NCI-H226 (cell line): ENCODE measurements at places on chromosomes 6 and 20.

GRCh38 chr20:16209951-16210361 lies 363.3 kb downstream of the KIF16B start:
- DNase-seq = no peak

DNA sequence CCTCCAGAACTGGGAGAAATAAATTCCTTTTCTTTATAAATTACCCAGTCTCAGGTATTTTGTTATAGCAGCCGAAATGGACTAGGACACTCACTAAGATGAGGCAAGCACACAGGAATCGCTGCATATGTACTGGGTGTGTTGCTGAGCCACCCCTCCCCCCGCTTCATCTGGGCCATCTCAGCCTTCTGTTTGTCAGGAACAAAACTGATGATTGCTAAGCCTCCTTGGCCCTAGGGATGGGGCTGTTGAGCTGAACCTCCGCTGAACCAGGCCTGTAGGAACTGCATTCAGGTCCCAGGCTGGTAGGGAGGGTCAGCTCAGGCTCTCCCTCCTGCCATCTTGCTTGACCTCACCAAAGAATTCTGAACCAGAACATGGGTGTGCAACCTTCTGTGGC lies 108.6 kb downstream of the MAP3K7 start:
- no peak for DNase-seq

GRCh38 chr6:52046456-52046855 lies 41.0 kb downstream of the PKHD1 start:
- no peak for DNase-seq

DNA sequence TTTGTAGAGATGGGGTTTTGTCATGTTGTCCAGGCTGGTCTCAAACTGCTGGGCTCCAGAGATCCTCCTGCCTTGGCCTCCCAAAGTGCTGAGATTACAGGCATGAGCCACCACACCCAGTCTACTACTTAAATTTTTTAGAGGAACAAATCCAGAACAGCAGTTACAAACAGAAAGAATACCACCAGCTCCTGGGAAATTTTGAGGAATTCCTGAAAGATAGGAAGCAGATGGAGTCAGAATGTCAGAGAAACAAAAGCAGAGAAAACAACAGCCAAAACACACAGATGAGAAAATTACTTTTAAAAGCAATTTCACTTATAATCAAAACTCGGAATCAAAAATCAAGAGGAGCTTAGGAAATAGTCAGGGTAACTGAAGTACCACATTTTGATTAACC lies 543.3 kb upstream of the MARCKS start:
- no peak for DNase-seq
